Stimulated activated CD8-positive, alpha-beta memory T cell treated with anti-CD3 and anti-CD28 coated beads, Interleukin-15, amount 100 ng/mL, for 4 hours (primary cell): ENCODE measurements at places on chromosomes 16 and 17.

DNA sequence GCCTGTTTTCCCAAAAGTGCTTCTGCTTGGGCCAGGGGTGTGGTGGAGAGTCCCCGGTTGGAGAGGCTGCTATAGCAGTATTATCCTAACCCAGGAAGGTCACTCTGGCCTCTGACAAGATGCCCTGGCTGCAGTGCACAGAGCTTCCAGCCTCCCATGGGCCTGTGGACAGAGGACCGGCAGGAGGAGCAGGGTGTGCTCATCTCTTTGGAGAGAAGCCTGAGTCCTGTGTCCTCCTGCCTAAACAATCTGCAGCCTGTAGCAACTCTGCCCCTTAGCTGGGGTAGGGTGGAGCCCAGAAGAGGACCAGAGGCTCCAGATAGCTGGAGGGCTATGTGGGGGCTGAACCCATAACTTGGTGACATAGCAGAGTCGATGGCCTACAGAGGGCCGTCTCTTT lies 78.0 kb downstream of the MPRIP start:
- DNase-seq = no peak

DNA sequence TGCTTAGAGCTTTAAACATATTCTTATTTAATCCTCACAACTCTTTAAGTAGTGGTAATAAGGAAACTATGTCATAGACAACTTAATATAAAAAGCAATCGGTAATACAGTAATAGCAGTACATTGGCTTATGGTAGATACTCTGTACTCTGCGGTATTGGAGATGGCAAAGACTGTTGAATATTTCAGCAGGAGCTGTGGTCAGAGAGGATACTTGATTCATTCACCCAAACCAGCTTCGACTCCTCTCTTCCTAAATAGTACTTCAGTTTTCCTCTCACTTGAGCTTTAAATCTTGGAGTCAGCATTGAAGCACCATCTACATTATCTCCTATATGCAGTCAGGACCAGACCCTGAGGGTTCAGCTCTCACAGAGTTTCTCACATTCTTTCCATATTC lies 169.3 kb downstream of the CYB561 start:
- DNase-seq = no peak

DNA sequence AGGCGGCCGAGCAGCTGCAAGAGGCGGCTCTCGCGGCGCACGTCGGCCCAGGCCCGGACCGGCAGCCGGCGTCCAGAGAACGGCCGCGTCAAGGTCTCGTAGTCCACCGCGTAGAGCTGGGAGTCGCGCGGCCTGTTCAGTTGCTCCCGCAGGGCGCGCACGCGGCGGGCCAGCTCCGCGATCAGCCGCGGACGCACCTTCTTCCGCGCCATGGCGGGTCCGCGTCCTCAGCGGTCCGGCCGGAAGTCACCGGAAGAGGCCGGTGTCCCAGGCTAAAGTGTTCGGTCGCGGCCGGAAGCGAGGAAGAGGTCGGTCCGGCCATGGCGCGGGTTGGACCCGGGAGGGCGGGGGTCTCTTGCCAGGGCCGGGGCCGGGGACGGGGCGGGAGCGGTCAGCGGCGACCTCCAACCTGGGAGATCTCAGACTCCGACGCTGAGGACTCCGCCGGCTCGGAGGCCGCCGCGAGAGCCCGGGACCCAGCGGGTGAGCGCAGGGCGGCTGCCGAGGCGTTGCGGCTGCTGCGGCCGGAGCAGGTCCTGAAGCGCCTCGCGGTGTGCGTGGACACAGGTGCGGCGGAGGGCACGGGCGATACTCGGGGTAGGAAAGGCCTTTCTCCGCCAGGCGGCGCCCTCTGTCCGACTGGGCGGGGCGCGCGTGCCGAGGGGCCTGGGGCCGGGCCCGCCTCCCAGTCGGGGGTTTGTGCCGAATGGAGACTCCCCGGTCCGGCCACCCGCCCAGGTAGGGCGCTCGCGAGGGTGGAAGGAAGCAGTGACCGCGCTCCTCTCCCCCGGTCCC lies at the start of gene MRPS34:
Gene MRPS34 (minus strand): TSS at position 227 of the 795 bp plus-strand sequence. CDS start 15 bp downstream, at position 212.
- peak; percentile 53 for DNase-seq

- DNase-seq = no peak
Observed at GRCh38 chr16:56514845-56515244, 5.0 kb downstream of the BBS2 start.

GRCh38 chr16:50688867-50689266 lies 4.5 kb upstream of the NOD2 start:
- DNase-seq = no peak

DNA sequence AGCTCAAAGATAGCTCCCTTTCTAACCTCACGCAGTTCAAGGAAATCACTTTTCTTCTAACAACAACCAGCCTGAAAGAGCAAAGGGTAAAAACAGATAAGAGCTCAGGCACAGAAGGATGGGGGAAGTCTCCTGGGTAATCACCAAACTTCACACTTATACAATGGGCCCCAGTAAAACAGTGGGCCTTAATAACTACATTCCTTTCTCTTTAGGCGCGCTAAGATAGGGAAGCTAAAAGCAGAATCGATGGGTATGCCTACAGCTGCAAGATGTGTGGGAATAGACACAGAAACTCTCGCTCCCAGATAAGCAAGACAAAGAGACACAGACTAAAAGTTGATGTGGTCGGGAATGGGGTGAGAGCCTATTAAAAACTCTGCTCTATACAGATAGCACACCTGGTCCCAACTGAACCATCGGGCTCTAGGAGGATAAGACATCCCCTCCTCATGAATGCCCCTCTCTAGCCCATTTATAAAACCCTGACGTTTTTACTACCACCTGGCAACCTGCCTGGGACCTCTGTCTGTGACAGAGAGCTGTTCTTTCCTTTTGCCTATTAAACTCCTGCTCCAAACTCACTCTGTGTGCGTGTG lies 826 bp downstream of the LYZL6 start:
- no peak for DNase-seq

DNA sequence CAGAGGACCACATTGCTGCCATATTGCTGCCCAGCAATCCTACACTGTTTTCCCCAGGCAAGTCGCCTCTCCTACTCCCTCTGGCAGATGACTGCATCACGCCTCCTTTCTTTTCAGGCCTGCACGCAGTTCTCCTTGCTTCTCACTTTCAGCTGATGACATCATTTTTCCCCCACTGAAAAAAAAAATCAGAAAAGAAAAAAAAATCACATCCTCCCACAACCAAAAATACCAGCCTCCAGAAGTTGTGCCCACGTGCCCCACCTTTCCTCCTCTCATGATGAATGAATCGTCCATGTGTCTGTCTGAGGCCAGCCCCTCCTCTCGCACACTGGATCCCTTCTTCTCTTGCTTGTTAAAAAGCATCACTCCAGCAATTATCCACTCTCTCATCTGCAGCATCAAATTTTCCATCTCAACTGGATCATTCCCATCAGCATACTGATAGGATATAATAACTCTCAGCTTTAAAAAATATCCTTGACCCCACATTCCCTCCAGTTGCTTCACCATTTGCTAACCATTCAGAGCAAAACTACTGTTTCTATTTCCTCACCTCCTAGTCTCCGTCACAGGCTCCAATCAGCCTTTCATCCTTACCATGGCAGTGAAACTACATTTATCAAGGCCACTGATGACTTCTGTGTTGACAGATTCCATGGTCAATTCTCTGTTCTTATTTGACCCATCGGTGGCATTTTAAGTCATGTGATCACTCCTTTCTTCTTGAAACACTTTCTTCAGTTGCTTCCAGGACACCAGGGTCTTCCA lies 30.1 kb upstream of the DYNLL2 start:
- DNase-seq = peak; percentile 3

DNA sequence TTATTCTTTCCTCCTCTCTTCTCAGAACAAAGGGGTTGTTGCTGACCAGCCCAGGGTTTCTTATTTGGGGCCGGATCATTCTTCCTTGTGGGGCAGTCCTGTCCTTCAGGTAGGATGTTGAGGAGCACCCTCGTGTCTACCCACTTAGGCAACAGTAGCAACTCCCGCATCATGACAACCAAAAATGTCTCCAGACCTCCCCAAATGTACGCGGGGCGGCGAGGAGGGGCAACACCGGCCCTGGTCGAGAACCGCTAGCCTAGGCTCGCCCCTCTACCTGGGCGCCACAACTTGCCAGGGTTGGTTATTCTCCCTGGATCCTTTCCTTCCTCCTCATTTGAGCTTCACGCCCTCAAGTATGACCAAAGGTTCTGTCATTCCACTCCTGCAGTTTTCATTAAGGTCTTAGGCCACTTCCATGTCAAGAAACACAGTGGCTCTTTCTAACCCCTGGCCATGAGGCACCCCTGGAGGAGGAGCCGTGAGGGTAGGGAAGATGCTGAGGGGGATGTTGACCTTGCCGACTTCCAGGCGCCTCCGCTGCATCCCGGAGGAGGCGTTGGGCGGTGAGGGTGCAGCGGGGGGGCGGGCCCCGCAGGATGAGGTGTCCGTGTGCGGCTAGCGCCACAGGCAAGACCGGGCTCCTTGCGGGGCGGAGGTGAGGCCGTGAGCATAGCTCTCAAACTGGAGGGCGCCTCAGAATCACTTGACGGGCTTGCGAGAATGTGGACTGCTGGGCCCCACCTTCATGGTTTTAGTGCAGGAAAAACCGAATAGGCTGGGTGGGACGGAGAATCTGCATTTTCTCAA lies 712 bp upstream of the SPECC1 start:
- no peak for DNase-seq

GRCh38 chr17:49210158-49211029 lies at the start of the genes ABI3 and GNGT2:
ABI3 (plus strand) TSS chr17:49210707; CDS start chr17:49210725, 18 bp downstream.
GNGT2 (minus strand) TSS chr17:49210574; CDS start chr17:49207422, 3,152 bp downstream.
- no peak for DNase-seq

GRCh38 chr17:35116845-35117244 lies 2.8 kb downstream of the RAD51D start:
- DNase-seq = no peak

DNA sequence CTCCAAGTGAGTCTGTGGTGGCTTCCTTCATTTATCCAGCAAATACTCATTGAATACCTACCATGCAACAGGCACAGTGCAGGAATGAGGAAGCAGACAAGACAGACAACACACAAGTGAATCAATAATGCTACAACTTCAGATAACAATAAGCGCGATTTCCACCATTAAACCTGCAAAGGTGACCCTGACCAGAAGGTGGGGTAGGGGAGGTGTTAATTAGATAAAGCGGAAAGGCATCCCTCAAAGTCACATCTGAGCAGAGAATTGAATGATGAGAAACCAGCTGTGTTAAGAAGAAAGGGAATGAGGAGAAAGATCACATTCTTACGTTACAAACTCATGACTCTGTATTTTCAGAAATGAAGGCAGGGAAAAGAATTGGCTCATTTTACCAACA lies 26.3 kb downstream of the ZZEF1 start:
- no peak for DNase-seq
